Colonic mucosa (tissue), 4 donors: ENCODE measurements at places on chromosomes 6 and 20.

DNA sequence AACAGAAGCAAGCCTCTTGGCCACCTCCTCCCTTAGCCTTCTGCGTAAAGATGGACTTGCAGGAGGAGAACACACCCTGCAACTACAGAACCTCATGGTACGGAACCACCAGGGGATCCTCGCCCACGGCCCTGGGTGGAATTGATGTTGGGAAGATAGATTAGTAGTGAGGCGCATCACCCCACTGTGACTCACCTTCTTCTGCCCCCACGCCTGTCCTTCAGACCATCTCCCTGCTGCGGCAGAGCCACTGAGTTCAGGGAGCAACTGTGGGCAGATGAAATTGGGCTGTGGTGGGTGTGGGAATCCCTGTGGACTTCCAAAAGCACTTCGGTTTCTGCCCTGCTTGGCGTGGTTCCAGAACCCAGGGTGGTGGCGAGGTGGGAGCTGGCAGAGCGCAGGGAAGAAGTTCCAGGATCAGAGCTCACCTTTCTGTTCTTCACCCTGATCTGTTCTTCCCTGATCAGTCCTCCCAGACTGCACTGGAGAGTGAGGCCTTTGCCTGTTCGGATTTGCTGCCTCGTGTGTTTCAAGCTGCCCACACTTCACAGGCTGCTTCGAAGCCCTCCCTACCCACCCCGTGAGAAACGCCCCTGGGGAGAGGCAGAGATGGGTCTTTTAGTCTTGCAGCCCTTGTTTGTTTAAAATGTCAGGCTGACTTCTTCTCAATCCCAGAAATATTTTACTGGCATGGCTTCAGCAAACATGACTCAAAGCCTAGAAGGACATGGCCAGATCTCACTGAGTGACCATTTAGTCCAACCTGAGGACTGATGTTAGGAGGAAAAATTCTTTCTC lies 92.8 kb upstream of the MLN start:
- peaks cover 4% of the 10 kb centered on the region for H3K4me1 ChIP-seq
- no peaks in the 10 kb centered on the region for H3K27me3 ChIP-seq
- no peak overlapping the region for H3K27ac ChIP-seq

DNA sequence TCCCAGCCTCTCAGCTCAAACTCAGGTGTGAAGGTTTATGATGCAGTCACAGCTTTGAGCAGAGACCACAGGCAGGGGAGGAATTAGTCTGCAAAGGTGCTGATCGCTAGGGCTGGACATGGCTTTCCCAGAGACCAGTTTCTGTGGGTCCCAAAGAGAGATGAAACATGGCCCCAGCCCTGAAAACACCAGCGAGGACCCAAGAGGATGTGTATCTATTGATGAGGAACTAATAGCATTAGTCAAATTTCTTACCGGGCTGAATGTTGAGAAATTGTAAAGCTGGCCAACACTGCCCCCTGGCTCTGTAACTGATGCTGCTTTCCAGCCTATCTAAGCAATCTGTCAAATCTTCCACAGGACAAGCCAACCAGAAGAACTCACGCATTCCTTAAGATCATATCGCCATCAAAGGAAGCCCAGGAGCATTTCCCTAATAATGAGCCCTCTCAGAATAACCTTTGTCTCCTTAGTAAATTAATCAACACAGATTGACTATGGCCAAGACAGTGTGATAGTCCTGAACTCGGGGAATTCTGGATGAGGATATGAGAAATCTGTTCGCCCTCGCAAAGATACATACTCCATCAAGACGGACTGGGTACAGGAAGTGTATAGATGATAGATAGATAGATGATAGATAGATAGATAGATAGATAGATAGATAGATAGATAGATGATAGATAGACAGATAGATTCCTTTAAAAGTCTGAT lies 7.8 kb upstream of the ACSS1 start:
- no peak overlapping the region for H3K27ac ChIP-seq
- H3K27me3 ChIP-seq = peaks cover 3% of the 10 kb centered on the region
- no peaks in the 10 kb centered on the region for H3K36me3 ChIP-seq
- H3K4me1 ChIP-seq = no peaks in the 10 kb centered on the region
- no peak overlapping the region for H3K4me3 ChIP-seq
- peak; percentile 69 for DNase-seq

DNA sequence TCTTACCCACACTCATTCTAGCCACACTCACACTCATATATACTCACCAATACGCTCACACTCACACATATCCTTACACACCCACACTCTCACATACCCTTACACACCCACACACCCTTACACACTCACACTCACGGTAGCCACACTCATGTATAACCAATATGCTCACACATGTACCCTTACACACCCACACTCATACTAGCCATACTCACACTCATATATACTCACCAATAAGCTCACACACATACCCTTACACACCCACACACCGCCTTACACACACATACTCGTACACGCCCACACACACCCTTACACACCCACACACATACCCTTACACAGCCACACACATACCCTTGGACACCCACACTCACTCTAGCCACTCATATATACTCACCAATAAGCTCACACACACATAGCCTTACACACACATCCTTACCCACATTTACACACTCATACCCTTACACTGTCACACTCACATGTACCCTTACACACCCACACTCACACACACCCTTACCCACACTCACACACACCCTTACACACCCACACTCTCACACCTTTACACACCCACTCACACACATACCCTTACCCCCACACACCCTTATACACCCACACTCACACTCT lies 192.5 kb upstream of the SNX9 start:
- no peak overlapping the region for H3K4me3 ChIP-seq
- H3K27me3 ChIP-seq = no peaks in the 10 kb centered on the region
- no peaks in the 10 kb centered on the region for H3K36me3 ChIP-seq
- DNase-seq = no peak
- no peaks in the 10 kb centered on the region for H3K4me1 ChIP-seq

DNA sequence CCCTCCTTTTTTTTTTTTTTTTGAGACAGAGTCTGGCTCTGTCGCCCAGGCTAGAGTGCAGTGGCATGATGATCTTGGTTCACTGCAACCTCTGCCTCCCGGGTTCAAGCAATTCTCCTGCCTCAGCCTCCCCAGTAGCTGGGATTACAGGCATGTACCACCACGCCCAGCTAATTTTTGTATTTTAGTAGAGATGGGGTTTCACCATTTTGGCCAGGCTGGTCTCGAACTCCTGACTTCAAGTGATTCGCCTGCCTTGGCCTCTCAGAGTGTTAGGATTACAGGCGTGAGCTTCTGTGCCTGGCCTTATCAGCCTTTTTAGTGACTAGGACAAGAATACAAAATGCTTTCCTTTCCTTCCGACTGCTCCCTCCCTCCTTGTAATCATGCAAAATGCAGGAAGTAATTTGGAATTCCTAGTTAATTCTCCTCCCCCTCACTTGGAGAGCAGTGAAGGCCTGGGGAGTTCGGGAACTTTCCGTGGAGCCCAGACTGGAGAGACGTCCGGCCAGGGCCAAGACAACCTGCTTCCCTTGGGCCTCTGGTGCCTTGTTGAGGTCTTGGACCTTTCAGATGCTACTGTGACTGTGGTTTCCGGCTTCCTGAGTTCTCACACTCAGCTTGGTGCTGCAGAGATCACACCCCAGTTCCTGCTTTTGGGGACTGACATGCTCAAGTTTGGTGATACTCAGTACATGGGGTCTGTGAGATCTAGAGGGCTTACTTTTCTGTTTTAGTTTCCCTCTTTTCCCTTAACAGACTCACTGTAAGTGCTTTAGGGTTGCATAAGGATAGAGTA lies 3.9 kb upstream of the PHF20 start:
- no peaks in the 10 kb centered on the region for H3K27me3 ChIP-seq
- no peaks in the 10 kb centered on the region for H3K36me3 ChIP-seq
- DNase-seq = peak; percentile 60
- H3K4me1 ChIP-seq = peaks cover 6% of the 10 kb centered on the region

- H3K4me3 ChIP-seq = no peak overlapping the region
- DNase-seq = no peak
- H3K4me1 ChIP-seq = no peaks in the 10 kb centered on the region
- H3K27ac ChIP-seq = no peak overlapping the region
Measured at GRCh38 chr20:63966944-63967322, 2.8 kb downstream of the ZNF512B start.

- H3K27ac ChIP-seq = no peak overlapping the region
- H3K4me3 ChIP-seq = no peak overlapping the region
- no peaks in the 10 kb centered on the region for H3K4me1 ChIP-seq
- DNase-seq = peak; percentile 39
- no peaks in the 10 kb centered on the region for H3K27me3 ChIP-seq
- no peaks in the 10 kb centered on the region for H3K36me3 ChIP-seq
Measured at GRCh38 chr20:25470045-25470444, 62.6 kb downstream of the GINS1 start.

GRCh38 chr6:135932651-135933050 lies 81.2 kb downstream of the PDE7B start:
- DNase-seq = no peak
- H3K4me3 ChIP-seq = no peak overlapping the region
- no peaks in the 10 kb centered on the region for H3K27me3 ChIP-seq
- no peaks in the 10 kb centered on the region for H3K36me3 ChIP-seq

DNA sequence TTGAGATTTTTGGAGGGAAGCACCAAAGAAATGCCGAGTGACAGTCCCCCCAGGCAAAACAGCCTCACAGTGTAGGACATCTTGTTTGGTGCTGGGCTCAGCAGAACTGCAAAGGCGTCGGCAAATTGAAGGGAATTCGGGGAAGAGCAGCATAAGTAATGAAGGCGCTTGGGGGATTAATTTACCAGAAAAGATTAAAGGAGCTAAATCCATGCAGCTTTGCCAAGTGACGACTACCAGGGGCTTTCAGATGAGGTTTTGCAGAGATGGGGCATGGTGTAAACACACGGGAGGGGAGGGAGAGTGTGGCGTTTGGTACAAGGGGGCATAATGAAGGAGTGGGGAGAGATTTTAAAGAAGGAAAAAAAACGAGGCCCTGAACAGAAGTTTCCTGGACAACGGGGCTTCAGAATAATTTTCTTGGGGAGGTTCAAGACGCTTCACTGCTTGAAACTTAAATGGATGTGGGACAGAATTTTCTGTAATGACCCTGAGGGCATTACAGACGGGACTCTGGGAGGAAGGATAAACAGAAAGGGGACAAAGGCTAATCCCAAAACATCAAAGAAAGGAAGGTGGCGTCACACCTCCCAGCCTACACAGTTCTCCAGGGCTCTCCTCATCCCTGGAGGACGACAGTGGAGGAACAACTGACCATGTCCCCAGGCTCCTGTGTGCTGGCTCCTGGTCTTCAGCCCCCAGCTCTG lies 45.4 kb upstream of the CDH22 start:
- DNase-seq = no peak
- H3K27me3 ChIP-seq = no peaks in the 10 kb centered on the region
- H3K4me3 ChIP-seq = no peak overlapping the region
- no peaks in the 10 kb centered on the region for H3K4me1 ChIP-seq
- no peak overlapping the region for H3K27ac ChIP-seq
